ENCODE measurements at places on chromosomes 11 and 22.

DNA sequence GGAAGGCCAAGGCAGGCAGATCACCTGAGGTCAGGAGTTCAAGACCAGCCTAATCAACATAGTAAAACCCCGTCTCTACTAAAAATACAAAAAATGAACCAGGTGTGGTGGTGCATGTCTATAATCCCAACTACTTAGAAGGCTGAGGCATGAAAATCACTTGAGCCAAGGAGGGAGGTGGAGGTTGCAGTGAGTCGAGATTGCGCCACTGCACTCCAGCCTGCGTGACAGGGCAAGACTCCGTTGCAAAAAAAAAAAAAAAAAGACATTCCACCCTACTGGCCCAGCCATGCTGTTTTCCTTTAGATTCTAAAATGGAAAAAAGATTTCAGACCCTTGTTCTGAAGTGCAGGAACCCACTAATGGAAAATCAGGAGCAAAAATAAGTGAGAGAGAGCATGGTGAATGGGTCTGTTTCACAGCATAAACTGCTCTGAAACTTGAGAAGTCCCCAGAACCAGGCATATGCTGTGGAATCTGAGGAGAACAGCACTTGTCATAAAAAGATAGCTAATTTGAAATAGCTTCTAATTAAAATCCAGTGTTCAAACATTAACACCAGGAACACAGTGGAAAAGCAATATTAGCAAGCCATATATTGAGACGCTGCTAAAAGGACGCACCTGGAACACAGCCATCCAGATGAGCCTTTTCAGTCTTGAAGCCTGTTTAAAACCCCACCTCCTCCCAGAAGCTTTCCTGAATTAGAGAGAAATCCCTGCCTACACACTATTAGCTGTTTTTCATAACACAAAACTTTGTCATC lies 66.3 kb upstream of the CHRM4 start:
- no peak for DNase-seq

GRCh38 chr11:67024410-67024809 lies 1.5 kb downstream of the SYT12 start:
- DNase-seq = peak; percentile 37

- DNase-seq = no peak
These were observed 5.7 kb upstream of the CEP126 start for GRCh38 chr11:101909087-101909486.

GRCh38 chr11:86277741-86278140 lies 24.3 kb upstream of the HIKESHI start:
- DNase-seq = no peak

GRCh38 chr11:42595876-42596275 lies 715.9 kb upstream of the API5 start:
- DNase-seq = no peak

DNA sequence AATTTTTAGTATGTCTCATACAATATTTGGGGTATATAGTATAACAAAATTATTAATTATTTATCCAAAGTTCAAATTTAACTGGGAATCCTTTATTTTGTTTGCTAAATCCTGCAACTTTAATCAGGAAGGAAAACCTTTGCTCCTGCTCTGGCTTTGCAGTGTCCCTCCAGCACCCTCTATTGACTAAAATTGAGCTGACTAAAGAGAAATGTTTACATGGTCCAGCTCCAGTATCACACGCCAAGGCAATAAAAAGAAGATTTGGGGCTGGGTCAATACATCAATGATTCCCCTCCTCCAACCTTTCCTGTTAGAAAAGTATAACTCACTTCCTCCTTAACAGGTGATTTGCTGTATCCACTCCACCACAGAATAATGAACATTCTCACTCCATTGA lies 153.0 kb upstream of the LRRC4C start:
- no peak for DNase-seq

DNA sequence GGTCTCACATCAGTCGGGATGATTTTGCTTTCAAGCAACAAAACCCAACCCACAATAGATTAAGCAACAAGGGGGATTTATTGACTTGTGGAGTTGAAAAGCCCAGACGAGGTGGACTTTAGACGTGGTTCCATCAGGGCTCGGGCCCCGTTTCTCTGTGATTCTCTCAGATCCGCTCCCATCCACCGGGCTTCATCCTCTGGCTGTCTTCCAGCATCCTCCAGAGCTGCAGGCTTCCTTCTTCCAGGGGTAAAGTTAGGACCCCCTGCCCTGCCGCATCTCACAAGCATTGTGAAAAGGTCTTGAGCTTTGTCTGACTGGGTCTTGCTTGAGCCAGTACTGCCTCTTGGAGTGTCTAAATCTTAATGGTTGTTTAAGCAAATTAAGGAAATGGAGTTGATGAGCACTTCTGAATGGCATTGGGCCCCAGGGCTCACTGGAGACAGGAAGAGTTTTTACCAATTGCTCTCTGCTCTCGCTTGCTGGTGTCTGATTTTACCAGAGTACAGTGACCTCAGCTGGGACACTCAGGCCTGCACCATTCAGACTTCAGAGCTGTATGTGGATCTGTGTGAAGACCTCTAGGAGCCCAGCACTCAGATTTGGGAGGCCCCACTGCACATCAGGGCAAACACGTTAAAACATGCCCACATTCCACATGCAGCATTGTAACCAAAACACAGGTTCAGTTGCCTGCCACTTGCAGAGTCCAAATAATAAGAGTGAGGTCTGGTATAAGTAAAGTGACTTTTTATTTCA lies 13.5 kb upstream of the FTH1 start:
- no peak for DNase-seq

GRCh38 chr11:68852628-68853027 lies 10.9 kb upstream of the CPT1A start:
- DNase-seq = no peak

DNA sequence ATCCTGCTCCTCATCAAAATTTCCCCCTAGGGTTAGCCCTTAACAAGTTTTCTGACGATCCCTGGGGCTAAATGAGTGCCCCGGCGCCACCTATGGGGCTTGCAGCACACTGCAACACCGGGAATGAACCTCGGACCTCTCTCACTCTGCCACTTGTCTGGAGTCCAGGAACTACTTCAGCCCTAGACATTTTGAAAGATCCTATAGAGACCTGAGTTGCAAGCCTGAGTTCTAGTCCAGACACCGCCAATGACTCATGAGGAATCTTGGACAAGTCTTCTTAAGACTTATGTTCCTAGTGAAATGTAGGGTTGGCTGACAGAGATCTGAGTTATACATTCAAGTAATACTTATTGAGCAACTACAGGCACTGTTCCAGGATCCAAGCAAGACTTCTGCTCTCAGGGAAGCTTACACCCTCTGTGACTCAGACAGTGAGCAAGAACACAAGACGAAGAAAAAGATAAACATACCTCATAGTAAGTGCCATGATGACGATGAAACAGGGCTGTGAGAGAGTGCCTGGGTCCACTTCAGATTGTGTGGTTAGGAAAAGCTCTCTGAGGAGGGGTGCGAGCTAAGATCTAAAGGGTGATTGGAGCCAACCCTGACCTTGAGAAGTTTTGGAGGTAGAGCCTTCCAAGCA lies 10.2 kb upstream of the STK33 start:
- peak; percentile 8 for DNase-seq

- DNase-seq = no peak
These were observed 79.6 kb upstream of the OR5AK2 start for GRCh38 chr11:56909080-56909479.

DNA sequence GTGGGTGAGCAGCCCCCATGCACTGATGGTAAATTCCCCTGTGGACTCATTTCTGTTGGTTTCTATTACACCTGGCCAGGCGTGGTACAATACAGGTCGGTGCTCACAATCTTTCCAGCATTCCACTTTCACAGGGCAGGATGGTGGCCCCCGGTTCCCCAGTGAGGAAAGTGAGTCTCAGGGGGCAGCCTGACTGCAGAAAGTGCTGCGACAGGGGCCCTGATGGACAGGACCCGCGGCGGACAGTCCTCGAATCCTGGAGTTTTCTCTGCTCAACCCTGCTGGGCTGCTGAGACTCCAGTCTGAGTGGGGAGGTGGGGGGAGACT lies 3.1 kb upstream of the PGGHG start:
- DNase-seq = no peak

- no peak for DNase-seq
These were observed 109.7 kb upstream of the CLPB start for GRCh38 chr11:72543849-72544542.

GRCh38 chr11:63872800-63873197 lies 33.9 kb downstream of the MARK2 start:
- DNase-seq = no peak

- no peak for DNase-seq
These were observed 76.4 kb upstream of the PPARA start for GRCh38 chr22:46073683-46074504.

GRCh38 chr11:118715837-118716260 lies 36.4 kb upstream of the TREH start:
- no peak for DNase-seq

DNA sequence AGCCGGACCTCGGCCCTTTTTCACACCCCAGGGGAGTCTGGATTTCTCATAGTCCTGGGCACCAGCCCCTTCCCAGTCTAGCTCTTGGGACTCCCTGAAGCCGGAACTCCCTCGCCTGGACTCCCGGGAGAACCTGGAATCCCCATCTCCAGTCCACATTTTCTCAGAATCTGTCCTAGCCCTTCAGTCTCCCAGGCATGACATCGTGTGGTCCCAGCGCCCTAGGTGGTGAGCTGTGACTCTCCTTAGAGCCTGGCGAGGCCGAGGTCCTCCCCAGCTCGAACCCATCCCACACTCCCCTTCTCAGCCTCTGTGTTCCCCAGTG lies 673 bp upstream of the DUSP18 start:
- no peak for DNase-seq

DNA sequence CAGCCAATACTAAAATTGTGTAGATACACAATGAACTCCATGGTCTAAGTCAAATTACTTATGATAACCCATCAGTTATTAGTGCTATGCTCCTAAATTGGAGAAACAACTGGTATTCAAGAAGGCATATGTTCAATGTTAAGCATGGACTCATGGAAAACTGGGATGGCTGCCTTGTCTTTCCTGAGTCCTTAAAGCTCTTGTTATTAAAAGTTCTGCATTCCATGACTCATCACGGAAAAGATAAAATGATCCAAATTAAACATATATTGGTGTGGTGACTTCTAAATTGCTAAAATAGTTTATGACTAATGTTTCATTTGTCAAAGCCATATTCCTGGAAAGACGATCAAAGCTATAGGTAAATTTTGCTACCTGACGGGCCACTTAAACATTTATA lies 9.4 kb upstream of the EI24 start:
- DNase-seq = no peak

DNA sequence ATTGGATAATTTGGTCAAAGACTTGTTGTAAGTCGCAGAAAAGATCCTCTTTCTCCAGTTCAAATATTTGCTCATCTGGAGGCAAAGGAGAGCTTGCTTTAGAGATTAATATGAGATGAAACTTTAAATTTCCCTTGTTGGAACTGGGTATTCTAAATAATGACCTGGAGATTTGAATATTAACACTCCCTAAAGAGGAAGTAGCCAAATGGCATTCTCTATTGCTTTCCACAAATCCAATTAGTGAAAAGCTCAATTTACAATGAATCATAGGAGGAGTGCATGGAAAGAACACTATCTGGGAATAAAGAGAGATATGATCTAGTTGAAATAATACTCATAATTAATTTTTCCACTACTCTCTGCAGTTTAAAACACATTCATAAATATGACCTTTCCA lies 641.6 kb upstream of the TENM4 start:
- DNase-seq = no peak

DNA sequence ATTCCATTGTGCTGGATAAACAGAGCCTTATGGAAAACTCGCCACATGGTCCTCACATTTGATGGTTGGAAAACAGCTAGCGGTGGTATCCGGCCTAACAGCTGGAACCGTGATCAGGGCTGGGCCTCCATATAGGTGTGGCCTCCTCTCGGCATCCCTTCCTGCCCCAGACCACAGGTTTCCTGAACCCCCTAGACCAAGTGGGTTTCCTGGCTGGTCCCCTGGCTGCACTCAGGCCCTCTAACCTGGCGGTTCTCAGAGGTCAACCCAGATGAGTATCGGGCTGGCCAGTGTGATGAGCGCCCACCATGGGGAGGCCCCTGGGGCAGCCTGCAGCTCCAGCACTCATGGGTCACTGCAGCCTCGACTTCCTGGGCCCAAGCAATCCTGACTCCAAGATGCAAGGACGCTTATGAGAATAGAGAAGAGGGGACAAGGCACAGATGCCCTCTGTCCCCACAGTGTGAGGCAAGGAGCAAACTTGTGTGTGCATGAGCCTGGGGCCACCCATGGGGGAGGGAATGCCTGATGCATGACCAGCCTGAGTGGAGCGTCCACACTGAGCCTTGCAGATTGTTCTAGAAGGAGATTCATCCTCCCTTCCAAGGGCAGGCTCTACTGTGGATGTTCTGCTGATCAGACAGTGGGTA lies 53.4 kb upstream of the WNT7B start:
- DNase-seq = no peak

- no peak for DNase-seq
These were observed 66.9 kb downstream of the TNRC6B start for GRCh38 chr22:40244586-40244985.

DNA sequence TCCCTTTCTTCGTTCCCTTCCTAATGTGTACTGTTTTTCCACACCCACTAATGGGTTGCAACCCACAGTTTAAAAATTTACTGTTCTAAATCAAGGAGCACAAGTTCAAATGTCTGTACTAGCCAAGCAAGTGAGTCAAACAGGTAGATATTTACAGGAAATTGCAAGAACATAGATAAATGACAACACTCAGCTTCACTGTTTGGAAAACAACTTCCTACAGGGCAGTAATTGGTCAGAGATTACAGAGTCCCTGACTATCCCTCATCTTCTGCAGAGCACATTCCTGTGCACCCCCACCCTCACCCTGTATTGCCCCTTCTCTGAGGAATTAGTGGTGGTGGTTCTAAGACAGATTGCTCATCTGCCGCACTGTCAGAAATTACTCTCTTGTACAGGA lies 1.9 kb downstream of the SERPING1 start:
- no peak for DNase-seq

GRCh38 chr11:11968511-11969280 lies 39.7 kb downstream of the DKK3 start:
- no peak for DNase-seq

DNA sequence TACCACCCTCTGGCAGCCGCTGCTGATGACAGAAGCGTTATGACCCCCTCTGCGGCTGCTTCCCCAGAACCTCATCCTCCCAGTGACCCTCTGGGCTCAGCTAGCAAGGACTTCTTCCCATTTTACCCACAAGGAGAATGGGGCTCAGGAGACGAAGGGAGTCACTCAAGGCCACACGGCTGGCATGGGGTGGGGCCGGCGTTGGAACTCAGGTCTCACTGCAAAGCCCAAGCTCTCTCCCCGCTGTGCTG lies 16.8 kb upstream of the SUN2 start:
- DNase-seq = no peak

- DNase-seq = no peak
These were observed 351.3 kb downstream of the JRKL start for GRCh38 chr11:96741068-96741467.

DNA sequence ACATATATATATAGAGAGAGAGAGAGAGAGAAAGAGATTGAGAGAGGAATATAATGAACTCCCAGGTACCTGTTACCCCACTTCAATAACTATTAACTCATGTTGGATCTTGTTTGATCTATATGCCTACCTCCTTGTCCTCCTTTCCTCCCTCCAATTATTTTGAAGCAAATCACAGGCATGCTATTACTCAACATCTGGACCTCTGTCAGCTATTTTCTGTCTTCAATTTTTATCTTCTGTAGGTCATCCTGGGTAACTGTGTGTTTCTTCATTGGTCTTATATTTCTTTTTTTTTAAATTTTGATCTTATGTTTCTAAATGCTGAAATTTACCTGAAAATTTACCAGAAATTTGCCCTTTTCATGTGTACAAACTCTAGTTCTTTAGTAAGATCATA lies 24.8 kb downstream of the UVRAG start:
- DNase-seq = no peak

Measured in CD4-positive, alpha-beta T cell treated with Interleukin-2 at 100 ng/mL for 4 hours (primary cell).